ENCODE measurements at places on chromosomes 7 and 10.

DNA sequence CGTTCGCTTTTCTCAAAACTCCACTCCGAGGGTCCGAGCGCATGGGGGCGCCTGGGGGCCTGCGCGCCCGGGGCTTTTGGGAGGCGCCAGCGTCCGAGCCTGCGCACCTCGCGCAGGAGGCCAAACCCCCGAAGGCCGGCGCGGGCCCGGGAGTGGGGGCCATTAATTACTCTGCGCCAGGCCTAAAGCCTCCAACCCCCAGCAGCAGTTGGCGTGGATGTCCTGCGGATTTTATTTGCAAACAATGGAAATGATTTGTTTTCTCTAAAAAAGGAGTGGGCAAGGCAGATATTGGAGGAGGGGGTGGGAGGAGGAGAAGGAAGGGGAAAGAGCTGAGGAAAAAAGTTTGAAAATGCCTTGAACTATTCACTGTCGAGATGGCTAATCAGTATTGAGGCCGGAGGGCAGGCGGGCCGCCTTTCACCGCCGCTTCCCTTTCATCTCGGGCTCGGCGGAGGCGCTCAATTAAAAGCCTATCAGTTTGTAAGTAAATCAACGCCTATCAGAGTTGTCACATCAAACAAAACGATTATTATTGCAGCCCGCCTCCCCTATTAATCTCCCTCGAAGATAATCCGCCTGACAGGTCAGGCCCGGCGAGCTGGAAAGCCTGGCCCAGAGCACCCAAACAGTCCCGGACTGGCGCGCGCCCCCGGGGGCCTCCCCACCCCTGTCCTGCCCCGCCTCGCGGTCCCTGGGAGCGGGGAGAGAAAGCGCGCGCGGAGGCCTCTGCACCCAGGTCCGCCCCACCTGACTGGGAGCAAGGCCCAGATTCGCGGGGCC is 3.4 kb upstream of the ZNF503 start:
- peak; percentile 82 for DNase-seq

DNA sequence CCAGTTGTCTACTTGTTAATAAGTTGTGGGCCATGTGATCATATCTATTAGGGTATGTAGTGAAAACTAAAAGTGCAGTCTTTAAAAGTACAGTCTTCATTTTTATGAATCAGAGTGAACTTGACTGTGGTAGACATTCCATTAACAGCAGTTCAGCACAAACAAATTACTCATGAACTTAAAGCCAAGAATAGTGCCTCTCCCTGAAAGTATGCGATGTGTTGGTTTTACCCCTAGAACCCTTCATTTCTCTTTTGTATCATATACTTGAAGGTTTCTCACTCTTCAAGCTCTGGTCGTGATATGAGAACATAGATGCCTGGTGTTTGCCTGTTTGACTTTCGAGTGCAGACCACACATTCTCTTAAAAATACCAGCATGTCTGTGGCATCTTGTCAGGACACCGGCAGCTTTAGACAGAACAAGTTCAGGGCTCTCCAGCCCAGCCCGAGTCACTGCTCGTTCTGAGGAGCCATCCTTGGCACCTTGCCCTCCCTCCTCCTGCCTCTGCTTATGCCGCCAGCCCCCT is 159.3 kb downstream of the LCOR start:
- DNase-seq, result no peak

- DNase-seq, result no peak
These were observed 124.7 kb downstream of the ZNF248 start for GRCh38 chr10:37732685-37733084.

DNA sequence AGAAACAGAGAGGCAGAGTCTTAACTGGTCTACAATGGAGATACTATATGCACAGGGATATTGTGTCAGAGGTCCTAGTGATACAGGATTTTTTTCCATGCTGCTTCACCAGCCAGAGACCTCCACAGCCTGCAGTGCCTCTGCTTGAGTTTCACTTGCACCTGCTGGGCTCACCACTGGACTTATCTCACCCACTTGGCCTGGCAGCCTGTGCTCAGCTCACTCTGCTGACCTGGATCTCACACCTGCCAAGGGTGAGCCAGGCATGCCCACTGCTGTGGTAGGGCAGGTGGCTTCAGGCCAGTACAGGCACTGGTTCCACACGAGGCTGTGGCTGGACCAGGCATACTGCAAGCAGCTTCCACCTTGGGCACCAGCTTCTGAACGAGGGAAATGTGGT is 36.6 kb downstream of the PNLIPRP3 start:
- DNase-seq, result no peak

DNA sequence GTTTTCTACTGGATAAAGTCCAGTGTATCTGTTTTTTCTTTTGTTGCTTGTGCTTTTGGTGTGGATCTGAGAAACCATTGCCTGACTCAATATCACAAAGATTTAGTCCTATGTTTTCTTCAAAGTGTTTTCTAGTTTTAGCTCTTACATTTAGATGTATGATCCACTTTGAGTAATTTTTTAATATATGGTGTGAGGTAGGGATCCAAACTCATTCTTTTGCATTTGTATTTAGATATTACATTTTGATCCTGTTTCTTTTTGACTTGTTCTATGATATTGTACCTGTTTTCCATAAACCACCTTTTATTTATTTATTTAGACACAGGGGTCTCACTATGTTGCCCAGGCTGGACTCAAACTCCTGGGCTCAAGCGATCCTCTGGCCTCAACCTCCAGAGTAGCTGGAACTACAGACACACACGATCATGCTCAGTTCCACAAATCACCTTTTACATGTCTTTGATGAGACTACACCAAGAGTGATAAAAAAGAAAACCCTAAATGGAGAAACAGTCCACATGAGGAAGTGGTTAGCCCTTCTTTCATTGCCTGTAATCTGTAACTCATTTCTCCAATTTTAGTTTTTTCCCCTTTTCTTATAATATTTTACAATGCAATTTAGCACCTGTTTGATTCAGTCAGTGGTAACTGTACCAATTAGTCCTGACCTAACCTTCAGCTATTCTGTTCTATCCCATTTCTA is 86.0 kb downstream of the SLC37A3 start:
- DNase-seq, result no peak

DNA sequence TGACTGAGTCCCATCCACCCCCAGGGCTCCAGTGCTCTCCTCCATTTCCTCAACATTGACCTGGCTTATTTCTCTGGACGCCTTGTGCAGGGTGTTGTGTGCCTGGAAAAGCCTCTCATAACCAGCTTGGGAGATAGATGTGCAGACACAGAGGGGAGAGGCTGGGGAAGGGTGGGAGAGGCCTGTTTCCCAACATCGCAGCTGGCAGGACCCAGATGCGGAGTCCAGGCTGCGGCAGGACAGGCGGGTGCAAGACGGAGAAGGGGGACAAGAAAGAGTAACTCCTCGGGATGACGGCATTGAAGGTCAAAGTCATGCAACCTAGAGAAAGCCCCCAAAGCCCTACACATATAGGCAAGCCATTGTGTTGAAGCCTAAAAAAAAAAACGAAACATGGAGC is 54.1 kb upstream of the ANTXRL start:
- DNase-seq, result no peak

- DNase-seq, result no peak
These were observed 68.5 kb downstream of the LRRN3 start for GRCh38 chr7:111159426-111159825.

GRCh38 chr10:80122110-80122710 is 10.3 kb upstream of the PLAC9 start:
- DNase-seq, result no peak

- no peak for DNase-seq
These were observed 40.8 kb upstream of the SLC35B4 start for GRCh38 chr7:134357486-134357885.

DNA sequence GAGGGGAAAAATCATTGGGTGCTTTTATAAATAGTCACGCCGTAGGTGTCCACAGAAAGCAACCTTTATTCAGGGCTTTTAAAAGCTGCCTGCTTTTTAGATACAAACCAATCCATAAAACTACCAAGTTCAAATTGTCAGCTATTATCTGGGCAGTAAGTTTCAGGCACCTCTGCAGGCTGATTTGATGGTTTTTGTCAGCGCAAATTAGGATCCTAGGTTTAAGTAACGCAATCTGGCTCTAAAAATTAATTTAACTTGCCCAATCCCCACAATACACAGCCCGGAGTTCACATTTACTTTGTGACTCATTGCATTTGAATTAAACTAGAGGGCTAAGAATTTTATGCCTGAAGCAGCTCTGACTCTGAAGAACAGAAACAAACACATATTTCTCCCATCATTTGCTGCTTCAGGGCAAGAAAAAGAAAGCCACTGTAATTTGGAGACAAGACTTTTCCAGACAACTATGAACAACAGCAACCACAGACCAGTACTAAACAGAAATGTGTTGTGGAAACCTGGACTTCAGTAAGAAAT is 43.3 kb downstream of the NRP1 start:
- no peak for DNase-seq

GRCh38 chr10:130246113-130246512 is 109.9 kb downstream of the GLRX3 start:
- no peak for DNase-seq

DNA sequence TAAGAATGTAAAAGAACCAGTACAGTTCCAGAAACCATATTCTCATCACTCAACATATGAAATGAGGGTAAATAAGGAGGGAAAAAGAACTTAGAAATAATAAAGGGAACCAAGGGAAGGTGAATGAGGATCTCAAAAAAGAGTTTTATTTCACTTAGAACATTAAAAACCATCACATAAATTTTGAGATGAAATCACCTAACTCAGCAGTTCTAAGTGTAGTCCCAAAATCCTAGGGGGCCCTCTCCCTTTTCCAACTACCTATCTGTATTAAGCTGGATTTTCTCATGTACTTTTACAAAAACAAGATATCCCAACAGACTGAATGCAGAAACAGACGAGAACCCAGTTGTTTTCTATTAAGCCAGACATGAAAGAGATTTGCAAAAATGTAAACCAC is 3.2 kb downstream of the ZCWPW1 start:
- DNase-seq, result no peak

GRCh38 chr7:26081638-26082037 is 70.4 kb upstream of the NFE2L3 start:
- peak; percentile 24 for DNase-seq

DNA sequence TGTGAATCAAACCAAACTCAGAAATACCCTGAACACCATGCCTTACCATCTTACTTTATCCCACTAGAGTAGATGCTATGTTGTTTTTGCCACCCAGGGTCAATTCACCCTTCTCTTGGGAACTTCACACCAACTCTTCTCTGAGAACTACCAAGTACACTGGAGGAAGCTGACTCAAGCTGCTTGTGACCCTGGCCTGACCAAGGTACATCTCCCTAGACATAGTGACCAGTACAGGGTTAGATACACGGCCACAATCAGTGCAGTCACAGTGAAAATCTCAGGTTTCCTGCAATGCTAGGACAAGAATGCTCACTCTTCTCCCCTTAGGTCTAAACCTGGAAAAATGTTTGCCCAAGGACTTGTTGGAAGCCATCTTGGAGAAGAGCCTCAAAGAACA is 31.8 kb downstream of the EZH2 start:
- DNase-seq, result no peak

DNA sequence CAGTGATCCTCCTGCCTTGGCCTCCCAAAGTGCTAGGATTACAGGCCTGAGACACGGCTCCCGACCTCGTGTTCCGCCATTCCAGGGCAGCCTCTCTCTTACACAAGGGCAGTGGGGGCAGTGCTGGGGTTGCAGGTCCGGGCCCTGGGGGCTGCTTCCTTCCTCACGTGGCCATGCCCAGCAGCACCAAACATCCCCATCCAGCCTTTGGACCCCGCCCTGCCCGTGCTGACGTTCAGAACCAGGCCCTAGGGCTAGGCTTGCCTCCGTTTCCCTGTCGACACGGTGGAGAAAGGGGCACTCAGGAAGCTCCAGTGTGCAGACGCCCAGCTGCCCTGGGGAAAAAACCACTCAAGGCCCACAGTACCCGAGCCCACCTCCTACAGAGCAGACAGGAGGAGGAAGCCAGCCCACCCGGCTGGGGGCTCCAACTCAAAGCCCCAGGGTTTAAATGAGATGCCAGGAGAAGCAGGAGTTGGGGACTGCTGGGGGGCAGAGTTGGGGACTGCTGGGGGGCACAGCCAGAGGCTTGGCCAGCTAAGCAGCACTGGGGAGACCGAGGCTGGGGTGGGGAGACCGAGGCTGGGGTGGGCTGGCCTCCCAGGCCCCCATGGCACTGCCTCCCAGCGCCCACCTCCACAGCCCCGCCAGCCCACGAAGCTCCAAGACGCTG is 35.9 kb downstream of the ADAP1 start:
- DNase-seq, result no peak

DNA sequence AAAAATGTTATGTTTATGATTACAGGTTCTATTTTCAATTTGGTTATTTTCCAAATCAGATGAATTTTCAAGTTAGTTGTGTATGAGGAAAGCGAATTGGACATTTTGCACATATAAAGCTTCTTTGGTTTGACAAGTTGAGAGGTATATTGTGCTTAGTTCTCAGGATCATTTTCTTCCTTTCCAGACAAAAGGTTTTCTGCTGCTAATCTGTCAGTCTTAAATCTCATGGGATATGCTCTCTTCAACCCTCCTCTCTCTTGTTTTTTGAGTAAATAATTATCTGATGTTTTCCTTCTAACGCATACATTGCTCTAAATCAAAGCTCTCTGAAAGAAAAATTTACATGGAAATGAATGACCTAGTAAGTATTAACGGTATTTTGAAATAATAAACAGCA is 77.9 kb downstream of the PPP1R3A start:
- no peak for DNase-seq

DNA sequence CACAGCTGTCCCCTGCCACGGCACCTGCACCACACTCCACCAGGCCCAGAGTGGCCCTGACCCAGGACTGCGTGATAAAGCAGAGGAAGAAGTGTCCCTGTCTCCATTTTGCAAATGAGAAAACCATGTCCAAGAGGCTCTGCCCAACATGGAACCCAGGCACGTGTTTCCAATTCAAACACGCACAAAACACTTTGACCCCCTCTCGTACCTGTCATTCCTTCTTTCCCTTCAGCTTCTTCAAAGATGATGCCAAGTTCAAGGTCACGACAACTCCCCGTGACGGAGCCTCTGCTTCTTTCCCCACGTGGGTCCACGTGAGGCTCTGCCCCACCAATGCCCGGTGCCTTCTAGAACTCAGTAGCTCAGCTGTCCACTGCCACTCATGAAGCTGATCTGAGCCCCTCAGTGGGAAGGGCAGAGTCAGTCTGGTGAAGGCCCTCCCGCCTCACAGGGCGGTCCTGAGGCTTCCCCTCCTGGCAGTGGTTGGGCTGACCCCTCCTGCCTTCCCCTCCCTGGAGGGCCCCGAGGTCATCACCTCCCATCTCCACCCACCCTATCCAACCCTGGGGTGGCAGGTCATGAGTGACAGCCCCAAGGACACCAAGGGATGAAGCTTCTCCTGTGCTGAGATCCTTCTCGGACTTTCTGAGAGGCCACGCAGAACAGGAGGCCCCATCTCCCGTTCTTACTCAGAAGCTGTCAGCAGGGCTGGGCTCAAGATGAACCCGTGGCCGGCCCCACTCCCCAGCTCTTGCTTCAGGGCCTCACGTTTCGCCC is 19.0 kb downstream of the CALML5 start:
- no peak for DNase-seq

DNA sequence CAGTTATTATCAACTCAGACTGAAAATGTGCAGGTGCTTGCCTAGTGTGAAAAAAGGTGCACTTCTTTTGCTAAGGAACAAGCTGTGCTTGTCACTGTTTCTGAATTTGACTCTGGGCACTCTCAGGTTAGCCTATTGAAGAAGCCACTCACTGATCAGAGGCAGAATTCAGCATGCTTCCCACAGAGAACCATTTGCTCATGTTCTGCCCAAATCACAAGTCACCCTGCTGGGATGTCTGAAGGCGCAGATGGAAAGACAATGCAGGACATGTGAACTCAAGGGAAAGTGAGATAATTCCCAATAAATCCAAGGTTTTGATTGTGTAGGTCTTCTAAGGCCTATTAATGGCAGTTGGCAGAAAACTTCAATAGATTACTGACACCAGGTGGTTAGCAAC is 47.8 kb upstream of the CSTF2T start:
- DNase-seq, result no peak

- no peak for DNase-seq
These were observed 45.9 kb downstream of the SHH start for GRCh38 chr7:155766386-155766785.
